Activated naive CD8-positive, alpha-beta T cell treated with anti-CD3 and anti-CD28 coated beads, Interleukin-2, amount 10 ng/mL, durations not matched to agents 7 days and 5 days (primary cell): ENCODE measurements at places on chromosomes 1 and 21. TPM values are rescaled to one million over a fixed set of nuclear protein-coding genes. Genes with fewer than 3 reads are reported as not detected.
A peak's percentile ranks its signal among the peaks of the same experiment; 100 is the strongest.

The FCRLA gene
- total RNA-seq = 0.51 TPM

The CERS2 gene
- 153 TPM for total RNA-seq

DNA sequence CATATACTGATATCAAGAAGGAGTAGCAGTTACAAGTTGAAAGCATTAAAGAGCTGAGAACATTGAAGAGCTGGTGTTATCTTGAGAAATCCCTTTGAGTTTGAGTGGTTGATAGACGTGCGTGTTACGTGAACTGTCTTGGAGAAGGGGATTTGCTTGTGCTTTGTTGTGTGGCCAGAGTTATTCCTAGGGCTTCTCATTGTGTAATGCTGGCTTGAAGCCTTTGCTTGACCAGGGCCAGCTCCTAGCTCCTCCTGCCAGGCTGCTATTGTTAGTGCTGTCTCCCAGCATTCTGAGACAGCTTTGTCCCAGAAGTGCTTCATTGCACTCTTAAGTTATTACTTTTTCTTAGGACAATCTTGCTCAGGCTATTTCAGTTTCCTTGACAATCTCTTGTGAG, 116.2 kb upstream of the KCNK2 start:
- no peaks in the 10 kb centered on the region for H3K4me1 ChIP-seq
- no peak for DNase-seq
- no peaks in the 10 kb centered on the region for H3K36me3 ChIP-seq

The RNU1-2 gene
- 3,257 TPM for total RNA-seq

GRCh38 chr1:151728151-151729054, 7.1 kb downstream of the RIIAD1 start:
- DNase-seq = no peak
- peaks cover 47% of the 10 kb centered on the region for H3K27me3 ChIP-seq

DNA sequence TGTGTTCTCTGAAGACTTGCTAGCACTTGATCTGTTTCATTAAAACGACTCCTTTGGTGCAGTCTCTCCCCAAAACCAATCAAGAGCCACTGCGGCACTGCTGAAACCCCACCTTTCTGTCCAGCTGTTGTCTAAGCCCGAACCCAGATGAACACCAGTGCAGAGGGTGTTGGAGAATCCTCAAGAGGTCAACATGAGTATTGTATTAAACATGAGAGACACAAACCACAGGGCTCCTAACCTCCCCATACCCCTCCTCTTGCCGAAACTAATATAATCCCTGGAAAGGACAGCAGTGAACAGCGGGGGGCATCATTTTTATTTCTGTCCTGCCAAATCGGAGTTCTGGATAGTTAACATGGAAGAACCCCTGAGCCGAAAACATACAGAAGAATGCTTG, 333.9 kb downstream of the CAMTA1 start:
- H3K4me1 ChIP-seq = no peaks in the 10 kb centered on the region
- H3K4me3 ChIP-seq = no peak overlapping the region
- H3K27ac ChIP-seq = no peak overlapping the region
- H3K36me3 ChIP-seq = no peaks in the 10 kb centered on the region
- no peaks in the 10 kb centered on the region for H3K27me3 ChIP-seq

GRCh38 chr1:226575739-226576378, 27.3 kb downstream of the STUM start:
- no peaks in the 10 kb centered on the region for H3K4me1 ChIP-seq
- H3K27me3 ChIP-seq = peaks cover 3% of the 10 kb centered on the region
- H3K36me3 ChIP-seq = no peaks in the 10 kb centered on the region
- no peak overlapping the region for H3K4me3 ChIP-seq
- no peak for DNase-seq

The S100A7 gene
- total RNA-seq = not detected

The VASH2 gene
- total RNA-seq = not detected

The HPCAL4 gene
- 6.0 TPM for total RNA-seq

The PDC gene
- not detected for total RNA-seq

The CELA2A gene
- not detected for total RNA-seq

GRCh38 chr21:37435120-37435519, 68.5 kb downstream of the DYRK1A start:
- H3K4me3 ChIP-seq = no peak overlapping the region
- H3K27me3 ChIP-seq = no peaks in the 10 kb centered on the region
- no peak overlapping the region for H3K27ac ChIP-seq
- H3K4me1 ChIP-seq = peaks cover 24% of the 10 kb centered on the region

The CFHR5 gene
- not detected for total RNA-seq

The SYCP1 gene
- not detected for total RNA-seq

The C1orf87 gene
- not detected for total RNA-seq

- H3K36me3 ChIP-seq = no peaks in the 10 kb centered on the region
- H3K4me1 ChIP-seq = no peaks in the 10 kb centered on the region
- no peak overlapping the region for H3K27ac ChIP-seq
- H3K4me3 ChIP-seq = no peak overlapping the region
- DNase-seq = no peak
- H3K27me3 ChIP-seq = peaks cover 28% of the 10 kb centered on the region
Observed at GRCh38 chr1:14603645-14604044, 5.2 kb downstream of the KAZN start.

DNA sequence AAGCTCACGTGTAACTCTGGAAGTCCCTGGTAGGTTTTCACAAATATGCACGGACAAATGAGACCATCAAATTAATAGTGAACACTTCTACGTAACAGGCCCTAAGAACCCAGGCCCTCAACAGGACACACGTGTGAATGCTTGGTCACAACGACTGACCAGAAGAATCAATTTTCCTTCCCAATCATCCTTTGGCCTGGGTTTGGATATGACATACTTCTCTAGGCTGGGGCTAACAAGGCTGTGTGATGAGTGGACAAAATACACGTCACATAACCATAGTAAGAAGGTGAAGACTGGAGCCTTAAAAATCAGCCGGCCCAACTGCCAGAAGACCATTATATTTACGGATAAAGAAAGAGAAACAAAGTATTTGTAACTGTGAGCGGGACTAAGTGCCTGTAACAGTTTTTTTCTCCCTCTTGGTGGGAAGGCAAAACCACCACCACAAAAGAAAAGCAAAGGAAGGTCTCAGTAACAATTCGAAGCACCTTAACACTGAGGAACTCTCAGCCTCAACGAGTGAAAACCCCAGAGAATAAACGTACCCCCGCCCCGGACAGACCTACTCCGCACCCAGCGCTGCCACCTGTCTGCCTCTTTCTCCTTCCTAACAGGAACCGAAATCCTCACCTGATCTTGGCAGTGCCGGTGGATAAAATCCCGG, 450 bp downstream of the SDE2 start:
- H3K4me3 ChIP-seq = peak overlapping the region; percentile 100
- H3K27ac ChIP-seq = peak overlapping the region; percentile 100
- no peak for DNase-seq
- peaks cover 13% of the 10 kb centered on the region for H3K36me3 ChIP-seq

GRCh38 chr21:42234041-42234440, 15.1 kb downstream of the ABCG1 start:
- H3K27ac ChIP-seq = peak overlapping the region; percentile 92
- no peak for DNase-seq
- no peaks in the 10 kb centered on the region for H3K36me3 ChIP-seq
- H3K27me3 ChIP-seq = no peaks in the 10 kb centered on the region

DNA sequence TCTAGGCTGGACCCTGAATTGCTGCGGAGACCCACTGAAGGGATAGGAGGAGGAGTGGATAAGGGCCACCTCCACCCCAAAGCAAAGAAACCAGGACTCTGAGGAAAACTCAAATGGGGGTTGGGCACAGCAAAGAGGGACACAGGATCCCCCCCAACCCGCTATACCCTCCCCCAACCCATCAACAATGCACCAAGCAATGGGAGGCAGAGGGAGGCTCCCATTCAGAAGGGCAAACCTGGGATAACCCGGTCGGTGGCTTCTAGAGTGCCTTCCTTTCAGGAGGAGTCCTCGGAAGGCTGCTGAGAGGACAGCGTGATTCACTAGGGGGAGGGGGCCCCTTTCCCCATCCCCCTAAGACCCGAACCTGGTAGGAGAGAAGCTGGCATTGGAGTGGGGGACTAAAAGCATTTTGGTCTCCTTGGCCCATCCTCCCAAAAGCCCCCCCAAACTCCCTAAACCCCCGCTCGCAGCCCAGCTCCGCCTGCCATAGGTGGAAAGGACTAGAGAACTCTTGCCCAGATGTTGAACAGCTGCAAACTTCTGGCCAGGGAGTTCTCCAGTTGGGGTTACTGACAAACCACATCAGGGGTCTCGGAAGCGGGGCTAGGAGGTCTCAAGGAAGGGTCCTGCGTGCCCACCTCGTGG, 1.3 kb downstream of the MEF2D start:
- H3K4me1 ChIP-seq = peaks cover 58% of the 10 kb centered on the region
- peaks cover 12% of the 10 kb centered on the region for H3K36me3 ChIP-seq
- H3K27me3 ChIP-seq = no peaks in the 10 kb centered on the region
- peak; percentile 36 for DNase-seq
- H3K4me3 ChIP-seq = peak overlapping the region; percentile 89
- H3K27ac ChIP-seq = peak overlapping the region; percentile 74

The LCE3D gene
- total RNA-seq = not detected

DNA sequence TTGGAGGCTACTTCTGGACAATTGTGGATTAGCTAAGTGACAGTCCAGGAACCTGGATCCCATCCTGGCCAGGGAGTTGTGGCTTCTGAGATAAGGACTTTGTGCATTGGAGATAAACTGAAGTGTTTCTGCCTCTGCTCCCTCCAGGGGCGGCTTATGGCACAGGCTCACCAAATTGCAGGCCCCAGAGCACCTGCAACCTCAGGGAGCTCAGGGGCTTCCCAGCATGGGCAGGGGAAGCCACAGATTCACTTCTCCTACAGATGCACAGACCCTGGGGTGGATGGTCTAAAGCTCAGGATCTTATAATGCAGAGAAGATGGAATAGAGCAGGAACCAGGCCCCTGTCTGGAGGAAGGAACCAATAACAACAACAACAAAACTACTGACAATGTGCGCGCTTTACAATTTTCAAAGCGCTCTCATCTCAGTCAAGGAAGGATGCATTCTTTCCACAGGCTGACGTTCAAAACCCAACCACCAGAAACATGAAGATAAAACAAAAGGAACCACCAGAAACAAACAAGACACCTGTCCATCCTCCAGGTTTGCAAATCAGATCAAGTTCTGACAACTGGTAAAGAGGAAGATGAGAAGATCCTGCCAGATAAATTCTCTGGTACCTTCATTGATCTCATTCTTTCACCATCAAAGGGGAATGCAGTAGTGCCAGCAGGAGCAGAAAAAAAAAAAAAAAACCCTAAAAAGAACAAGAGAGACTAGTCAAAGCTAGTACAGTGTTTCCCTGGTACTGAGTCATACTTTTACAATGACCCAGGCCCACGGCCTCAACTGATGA, 121.0 kb upstream of the IRF2BP2 start:
- peaks cover 46% of the 10 kb centered on the region for H3K4me1 ChIP-seq
- no peaks in the 10 kb centered on the region for H3K27me3 ChIP-seq
- H3K27ac ChIP-seq = peak overlapping the region; percentile 82
- peaks cover 5% of the 10 kb centered on the region for H3K36me3 ChIP-seq

- no peak overlapping the region for H3K27ac ChIP-seq
- H3K27me3 ChIP-seq = no peaks in the 10 kb centered on the region
Observed at GRCh38 chr1:196193896-196194559, 414.2 kb downstream of the KCNT2 start.

DNA sequence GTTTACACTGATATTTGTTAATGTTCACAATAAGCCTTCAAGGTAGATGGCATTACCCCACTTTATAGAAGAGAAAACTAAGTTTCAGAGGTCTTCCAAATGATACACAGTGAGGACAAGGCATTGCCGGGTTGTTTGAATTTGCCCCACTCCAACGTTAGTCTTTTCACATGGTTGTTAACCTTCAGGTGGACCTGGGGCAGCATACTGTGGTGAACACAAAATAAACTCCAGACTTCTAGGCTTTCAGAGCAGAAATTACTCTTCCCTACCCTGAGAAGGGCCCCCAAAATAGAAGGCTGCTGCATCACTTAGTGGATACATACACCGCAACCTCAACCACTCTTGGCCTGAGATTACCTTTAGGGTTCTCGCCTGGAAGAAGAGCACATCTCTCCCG, 3.4 kb upstream of the KHDRBS1 start:
- H3K4me1 ChIP-seq = peaks cover 16% of the 10 kb centered on the region
- peaks cover 4% of the 10 kb centered on the region for H3K27me3 ChIP-seq
- no peak overlapping the region for H3K4me3 ChIP-seq
- no peak for DNase-seq
- H3K27ac ChIP-seq = no peak overlapping the region
- no peaks in the 10 kb centered on the region for H3K36me3 ChIP-seq

- no peak overlapping the region for H3K4me3 ChIP-seq
- H3K27me3 ChIP-seq = peaks cover 3% of the 10 kb centered on the region
- no peak overlapping the region for H3K27ac ChIP-seq
- DNase-seq = peak; percentile 15
- no peaks in the 10 kb centered on the region for H3K36me3 ChIP-seq
Observed at GRCh38 chr21:42155045-42155855, 63.7 kb upstream of the ABCG1 start.

GRCh38 chr1:221454096-221454495, 287.8 kb downstream of the DUSP10 start:
- H3K36me3 ChIP-seq = no peaks in the 10 kb centered on the region
- peaks cover 4% of the 10 kb centered on the region for H3K4me1 ChIP-seq
- DNase-seq = no peak
- no peak overlapping the region for H3K27ac ChIP-seq

The PTGS2 gene
- total RNA-seq = not detected

The SELL gene
- 130 TPM for total RNA-seq

- peaks cover 14% of the 10 kb centered on the region for H3K36me3 ChIP-seq
- no peak overlapping the region for H3K27ac ChIP-seq
- no peak overlapping the region for H3K4me3 ChIP-seq
Observed at GRCh38 chr1:226664413-226665101, 74.5 kb downstream of the ITPKB start.

The MOB3C gene
- 21.0 TPM for total RNA-seq

The LYPD8 gene
- total RNA-seq = not detected

- no peak for DNase-seq
- no peaks in the 10 kb centered on the region for H3K36me3 ChIP-seq
- peaks cover 1% of the 10 kb centered on the region for H3K27me3 ChIP-seq
- H3K4me3 ChIP-seq = no peak overlapping the region
- H3K27ac ChIP-seq = no peak overlapping the region
Observed at GRCh38 chr1:11527541-11528452, 48.8 kb downstream of the DISP3 start.

DNA sequence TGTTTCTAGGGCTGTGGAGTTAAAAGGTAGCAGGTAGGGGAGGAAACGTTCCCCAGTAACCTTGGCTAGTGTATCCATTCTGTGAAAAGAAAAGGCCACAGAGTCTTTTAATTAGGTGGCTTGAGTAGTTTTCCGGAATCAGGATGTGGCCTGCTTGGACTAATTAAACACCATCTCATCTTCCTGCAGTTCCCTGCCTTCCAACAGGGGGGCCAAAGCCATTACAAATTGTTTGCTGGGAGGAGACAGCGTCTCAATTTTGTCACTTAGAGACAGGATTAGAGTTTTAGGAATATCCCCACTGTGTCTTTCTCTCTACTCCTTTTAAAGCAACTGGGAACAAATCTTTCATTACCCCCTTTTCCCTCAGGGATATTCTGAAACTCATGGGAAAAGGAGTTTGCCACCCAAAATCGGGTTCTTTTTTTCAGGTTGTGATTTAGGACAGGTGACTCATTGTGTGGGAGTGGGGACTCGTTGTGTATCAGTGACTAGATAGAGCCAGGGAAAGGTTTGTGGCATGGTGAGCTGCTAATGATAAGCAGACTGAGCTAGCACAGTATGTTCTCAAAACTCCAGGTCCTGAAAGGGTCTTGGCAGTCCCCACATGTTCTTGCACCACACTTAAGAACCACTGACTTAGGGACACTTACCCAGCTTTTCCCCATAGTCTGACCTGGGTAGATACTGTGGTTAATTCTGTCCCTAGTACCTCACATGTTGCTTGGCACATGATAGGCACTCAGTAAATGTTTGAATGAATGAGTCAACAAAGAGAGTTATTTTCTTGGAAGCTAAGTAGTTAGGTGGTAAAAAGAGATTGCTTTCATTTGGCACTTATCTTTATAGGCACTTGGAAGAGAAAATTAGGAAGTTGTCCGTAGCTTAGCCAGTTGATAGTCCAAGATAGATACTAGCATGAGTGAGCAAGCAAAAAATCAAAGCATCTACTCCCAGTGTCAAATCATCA, 22.5 kb downstream of the INTS3 start:
- DNase-seq = no peak
- H3K4me3 ChIP-seq = no peak overlapping the region
- H3K27me3 ChIP-seq = no peaks in the 10 kb centered on the region

The ITGB2 gene
- 452 TPM for total RNA-seq
